Dermis blood vessel endothelial cell (primary cell): ENCODE measurements at places on chromosomes 7 and 10.

GRCh38 chr7:916291-916941 is 38.1 kb downstream of the ADAP1 start:
- DNase-seq, result no peak

GRCh38 chr10:90738885-90739284 is 119.0 kb downstream of the HTR7 start:
- DNase-seq, result no peak

DNA sequence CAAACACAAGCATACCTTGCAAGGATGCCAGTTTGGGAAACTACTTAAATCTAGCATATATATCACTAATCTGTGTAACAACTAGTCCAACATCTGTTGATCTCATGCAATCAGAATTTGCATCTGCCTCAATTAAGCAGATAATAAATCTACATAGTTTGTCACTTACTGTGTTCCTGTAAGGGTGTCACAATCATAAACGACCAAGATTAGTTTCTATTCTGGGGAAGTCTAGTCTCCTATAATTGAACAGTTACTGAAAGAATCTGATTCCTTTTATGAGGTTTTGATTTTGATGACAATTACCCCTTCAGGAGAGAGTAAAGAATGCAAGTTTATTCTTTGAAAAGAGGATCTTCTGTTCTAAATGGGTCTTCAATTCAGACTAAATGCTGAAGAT is 85.5 kb upstream of the LRRN3 start:
- no peak for DNase-seq

GRCh38 chr7:2475678-2476015 is 551 bp downstream of the GRIFIN start:
- DNase-seq, result no peak

DNA sequence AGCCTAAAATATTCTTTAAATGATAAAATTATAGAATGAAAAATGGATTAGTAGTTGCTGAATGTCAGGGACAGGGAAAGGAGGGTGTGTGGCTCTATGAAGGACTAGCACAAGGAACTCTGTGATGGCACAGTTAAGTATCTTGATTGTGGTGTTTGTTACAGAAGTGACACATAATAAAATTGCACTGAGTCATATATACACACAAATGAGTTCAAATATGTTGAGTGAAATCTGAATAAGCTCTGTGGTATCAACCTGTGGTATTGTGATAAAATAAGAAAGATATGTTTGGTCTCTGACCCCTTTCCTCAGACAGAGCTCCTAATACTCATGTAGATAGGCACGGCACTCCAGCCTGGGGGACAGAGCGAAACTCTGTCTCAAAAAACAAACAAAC is 181.5 kb upstream of the TRIM24 start:
- DNase-seq, result no peak

DNA sequence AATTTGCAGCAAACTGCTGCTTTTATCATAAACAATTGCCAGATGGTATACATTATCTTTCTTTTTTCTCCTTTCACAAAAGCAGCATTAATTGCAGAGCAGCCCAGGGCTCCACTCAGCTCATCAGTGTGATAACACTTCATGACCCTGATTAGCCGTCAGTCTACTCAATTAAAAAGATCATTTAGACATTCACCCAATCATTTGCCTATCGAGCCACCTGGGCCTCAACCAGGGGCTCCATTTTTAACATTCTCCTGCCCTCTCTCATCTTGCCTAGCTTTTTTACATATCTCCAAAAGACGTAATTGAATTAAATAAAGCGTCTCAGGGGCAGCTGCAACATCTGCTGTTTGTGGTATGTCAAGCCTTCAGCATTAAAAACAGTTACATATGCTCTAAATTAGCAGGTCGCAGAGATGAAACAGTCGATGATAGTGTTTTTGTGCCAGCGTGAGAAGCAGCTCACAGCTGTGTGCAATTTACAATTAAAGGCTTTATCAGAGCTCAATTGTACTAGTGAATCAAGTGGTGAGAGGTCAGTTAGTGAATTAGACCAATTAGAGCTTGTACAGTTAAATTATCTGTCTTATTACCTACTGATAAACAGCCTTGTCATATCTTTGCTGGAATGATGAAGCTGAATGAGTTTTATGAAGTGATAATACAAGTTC is 522.5 kb downstream of the ETV1 start:
- DNase-seq, result no peak

DNA sequence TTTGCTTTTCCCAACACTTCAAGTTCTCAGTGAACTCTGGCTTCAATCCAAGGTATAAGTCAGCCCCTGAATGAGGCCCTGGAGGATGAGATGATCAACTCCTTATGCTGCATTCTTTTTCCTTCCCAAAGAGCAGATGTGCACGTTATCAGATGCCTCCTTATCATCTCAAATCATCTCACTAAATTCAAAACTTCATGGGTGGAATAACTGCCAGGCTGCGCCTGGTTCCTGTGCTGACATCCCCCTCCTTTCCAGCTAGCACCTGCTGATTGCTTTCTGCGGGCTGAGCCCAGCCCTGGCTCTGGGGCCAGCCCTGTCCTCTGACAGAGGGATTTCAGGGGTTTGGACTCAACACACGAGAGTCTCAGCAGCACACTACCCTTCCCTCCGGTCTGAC is 44.9 kb downstream of the TLL2 start:
- no peak for DNase-seq

DNA sequence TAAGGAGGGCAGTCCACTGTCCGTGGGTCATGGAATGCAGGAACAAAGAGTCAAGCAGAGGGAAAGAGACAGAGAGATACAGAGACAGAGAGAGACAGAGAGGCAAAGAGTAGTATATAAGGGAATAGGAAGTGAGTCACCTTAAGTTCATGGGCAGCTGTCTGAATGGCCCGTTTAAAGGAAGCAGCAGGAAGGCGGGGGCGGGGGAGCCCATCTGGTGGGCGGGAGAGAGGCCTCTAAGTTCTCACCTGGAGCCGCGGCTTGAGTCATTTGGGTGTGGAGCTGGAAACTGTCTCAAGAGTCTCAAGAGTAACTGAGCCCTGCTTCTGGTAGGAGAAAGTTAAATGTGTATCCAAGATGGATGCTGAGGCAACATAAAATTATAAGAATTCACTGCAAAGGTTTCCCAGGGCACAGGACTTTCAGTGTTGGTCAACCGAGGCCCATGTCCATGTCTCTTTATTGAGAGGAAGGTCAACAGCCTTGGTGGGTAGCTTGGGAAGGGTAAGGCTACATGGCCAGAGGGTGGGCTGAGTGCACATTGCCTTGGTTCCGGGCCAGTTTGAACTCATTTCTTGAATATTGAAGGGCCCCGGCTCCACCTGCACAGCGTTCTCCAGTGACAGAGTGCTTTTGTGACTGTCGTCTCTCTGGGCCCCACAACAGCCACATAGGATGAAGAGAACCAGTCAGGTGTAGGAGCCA is 85.5 kb upstream of the CACUL1 start:
- DNase-seq, result peak; percentile 34

GRCh38 chr7:8516976-8517375 is 83.6 kb downstream of the NXPH1 start:
- no peak for DNase-seq

DNA sequence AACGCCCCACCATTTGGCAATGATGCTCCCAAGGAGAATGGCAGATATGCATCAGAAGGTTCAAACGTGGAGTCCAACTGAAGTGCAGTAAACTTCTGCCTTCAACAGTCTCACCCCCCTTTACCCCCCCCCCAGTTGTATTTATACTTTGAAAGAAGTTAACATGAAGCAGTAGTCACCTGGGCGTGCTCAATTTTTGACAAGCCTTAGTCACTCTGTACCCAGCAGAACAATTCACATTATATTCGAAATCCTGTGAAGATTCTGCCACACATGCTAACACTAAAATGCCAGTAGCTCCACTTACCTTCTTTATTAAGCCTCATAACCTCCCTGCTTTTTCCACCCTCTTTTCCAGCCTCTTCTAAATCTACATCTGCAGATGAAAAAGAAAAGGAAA is 894 bp downstream of the ATXN7L1 start:
- peak; percentile 16 for DNase-seq

- no peak for DNase-seq
Measured at GRCh38 chr10:110421512-110422138, 76.1 kb upstream of the DUSP5 start.

DNA sequence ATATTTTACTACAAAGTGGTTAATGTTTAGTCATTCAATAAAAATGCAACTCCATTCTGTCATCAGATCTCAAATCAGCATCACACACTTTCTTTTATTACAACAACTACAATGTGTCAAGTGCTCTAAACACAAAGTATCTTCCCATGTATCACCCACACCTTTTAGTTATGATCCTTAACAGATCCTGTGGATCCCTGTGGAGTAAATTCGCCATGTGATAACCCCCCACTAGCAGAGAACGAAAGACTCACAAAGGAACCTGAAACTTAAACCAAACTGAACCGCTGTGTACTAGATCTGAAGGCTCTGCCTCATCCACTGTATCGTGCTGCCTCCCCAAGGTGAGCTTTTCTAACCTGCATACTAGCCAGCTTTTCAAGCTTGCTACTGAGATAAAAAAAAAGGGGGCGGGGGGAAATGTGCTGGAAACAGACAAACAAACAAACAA is 1.7 kb downstream of the DPY19L1 start:
- DNase-seq, result peak; percentile 50

GRCh38 chr7:26705567-26705966 is 158.8 kb downstream of the SKAP2 start:
- DNase-seq, result peak; percentile 96

GRCh38 chr7:42380401-42380800 is 143.4 kb upstream of the GLI3 start:
- no peak for DNase-seq

GRCh38 chr7:8109196-8110022 is 140.8 kb downstream of the GLCCI1 start:
- no peak for DNase-seq

DNA sequence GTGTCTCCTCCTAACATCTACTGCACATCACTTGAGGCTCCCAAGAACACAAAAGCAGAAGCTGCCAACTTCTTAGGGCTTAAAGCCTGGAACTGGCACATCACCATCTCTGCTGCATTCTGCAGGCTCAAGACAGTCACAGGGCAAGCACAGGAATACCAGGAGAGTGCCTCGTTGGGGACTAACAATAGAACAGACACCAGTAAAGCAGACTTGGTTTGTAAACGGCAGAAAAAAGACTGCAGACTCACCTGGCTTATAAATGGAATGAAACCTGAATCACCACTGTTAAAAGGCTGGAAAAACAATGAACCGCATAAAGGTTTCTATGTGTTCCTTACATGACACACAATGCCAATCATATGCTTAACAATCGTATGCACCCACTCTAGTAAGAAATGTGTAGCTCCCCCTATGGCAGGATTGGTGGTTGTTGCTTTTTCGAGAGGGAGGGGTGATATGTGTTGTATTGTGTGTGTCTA is 12.8 kb downstream of the RHEB start:
- peak; percentile 36 for DNase-seq

- DNase-seq, result no peak
Measured at GRCh38 chr10:71086439-71087080, 125.8 kb upstream of the UNC5B start.

DNA sequence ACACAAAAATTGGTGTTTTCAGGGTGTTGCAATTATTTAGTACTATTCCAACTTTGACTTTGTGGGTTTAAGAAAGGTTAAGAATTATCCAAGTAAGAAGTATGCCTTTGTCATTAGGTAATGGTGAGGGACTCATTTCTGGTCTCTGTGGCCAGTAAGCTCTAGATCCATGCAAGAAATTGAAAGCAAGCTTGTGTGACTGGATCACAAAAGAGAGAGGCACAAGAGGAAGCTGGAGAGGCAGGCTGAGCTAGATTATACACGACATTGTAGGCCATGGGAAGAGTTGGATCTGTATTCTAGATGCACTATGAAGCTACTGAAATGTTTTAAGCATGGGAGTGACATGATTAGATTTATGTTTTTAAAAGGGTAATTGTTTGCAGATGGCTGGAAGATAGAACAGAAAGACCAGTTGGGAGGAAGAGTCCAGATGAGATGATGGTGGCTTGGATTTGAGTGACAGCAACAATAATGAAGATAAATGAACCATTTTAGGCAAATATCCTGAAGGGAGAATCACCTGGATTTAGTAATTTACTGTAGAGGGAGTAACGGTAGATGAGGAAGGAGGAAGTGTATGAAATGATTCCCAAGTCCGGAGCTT is 50.0 kb downstream of the CALD1 start:
- no peak for DNase-seq

GRCh38 chr7:134992626-134993179 is 6.4 kb downstream of the AGBL3 start:
- DNase-seq, result peak; percentile 19

DNA sequence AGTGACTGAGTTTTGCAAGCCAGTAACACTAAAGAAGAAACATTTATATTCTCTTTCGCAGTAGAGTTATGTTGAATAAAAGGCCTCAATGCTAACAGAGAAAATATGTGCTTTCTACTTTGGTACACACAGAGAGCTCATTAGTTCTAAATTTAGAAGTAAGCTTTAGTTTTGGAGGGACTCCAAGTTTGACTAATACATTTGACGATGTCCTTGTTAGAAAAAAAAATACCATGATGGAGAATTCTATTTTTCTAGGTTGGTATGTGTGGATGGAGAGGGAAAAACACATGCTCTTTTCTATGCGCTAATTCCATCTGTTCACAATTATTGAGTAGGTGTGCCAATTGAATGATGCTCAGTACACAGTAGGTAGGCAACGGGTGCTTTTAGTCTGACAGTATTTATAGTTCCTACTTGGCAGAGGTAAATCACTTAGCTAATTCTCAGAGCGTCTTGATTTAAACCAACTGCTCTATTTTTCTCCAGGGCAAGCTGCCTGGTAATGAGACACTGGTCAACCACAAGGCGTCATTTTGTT is 327.2 kb upstream of the AKR1E2 start:
- DNase-seq, result peak; percentile 72

DNA sequence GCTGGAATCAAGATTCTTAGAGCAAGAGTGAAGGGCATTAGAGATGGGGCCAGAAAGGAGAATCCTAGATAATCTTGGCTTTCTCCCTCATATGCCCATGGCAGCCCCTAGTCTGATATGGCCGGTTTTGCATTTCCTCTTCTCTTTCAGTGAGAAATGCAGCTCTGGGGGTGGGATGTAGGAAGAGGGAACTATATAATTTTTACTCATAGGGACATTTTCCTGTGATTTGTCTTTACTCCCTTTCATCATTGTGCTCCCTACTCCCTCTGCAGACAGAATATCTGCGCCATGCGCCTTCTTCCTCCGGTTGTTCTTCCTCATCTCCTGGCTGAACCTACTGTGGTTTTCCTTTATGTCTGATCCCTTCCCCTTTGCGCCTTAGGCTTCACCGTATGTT is 16.8 kb upstream of the CHCHD1 start:
- no peak for DNase-seq

GRCh38 chr7:122520971-122521555 is 177.9 kb downstream of the RNF133 start:
- DNase-seq, result no peak

DNA sequence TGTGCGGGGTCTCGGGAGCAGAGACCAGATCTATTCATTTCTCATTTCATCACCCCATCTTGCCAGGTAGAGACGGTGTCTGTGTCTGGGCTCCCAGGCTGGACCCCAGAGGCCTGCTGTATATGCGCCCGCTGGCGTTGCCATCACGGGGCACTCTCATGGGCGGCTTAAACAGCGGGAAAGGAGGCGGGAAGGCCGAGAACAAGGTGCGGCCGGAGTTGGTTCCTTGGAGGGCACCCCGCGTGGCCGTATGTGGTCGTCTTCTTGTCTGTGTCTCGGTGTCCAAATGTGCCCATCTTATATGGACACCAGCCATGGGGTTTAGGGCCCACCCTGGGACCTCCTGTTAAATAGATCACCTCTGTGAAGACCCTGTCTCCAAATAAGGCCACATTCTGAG is 2.1 kb upstream of the CFAP46 start:
- DNase-seq, result no peak

GRCh38 chr7:123714296-123715080 is 34.3 kb downstream of the WASL start:
- DNase-seq, result no peak

GRCh38 chr7:81447351-81447952 is 322.4 kb downstream of the HGF start:
- DNase-seq, result peak; percentile 42
